ENCODE measurements at places on chromosomes 7 and 10.
A peak's percentile ranks its signal among the peaks of the same experiment; 100 is the strongest.

- peak; percentile 27 for DNase-seq
Observed at GRCh38 chr7:149414745-149415390, 46.0 kb downstream of the ZNF777 start.

DNA sequence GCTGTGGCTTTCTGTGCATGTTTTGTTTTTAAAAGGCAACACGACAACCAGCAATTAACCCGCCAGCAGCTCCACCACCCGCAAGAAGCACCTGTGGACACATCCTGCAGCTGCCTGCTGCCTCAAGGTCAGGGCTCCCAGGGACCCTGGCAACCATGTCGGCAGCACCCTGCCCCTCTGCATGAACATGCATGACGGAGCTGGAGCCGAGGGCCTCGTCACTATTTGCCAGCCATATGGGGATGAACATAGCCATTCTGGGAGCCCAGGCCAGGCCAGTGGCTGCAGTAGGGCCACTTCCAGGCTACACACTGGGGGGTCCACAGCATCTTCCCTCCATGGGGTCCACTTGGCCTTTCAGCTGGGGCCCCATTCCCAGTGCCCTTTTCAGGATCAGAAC is 52.9 kb downstream of the CAMK2B start:
- DNase-seq, result no peak

GRCh38 chr10:21076381-21076780 is 179.3 kb upstream of the NEBL start:
- DNase-seq, result no peak

- DNase-seq, result no peak
Observed at GRCh38 chr7:44161371-44161770, 20.2 kb upstream of the MYL7 start.

- DNase-seq, result no peak
Observed at GRCh38 chr10:61049386-61049785, 105.4 kb upstream of the RHOBTB1 start.

DNA sequence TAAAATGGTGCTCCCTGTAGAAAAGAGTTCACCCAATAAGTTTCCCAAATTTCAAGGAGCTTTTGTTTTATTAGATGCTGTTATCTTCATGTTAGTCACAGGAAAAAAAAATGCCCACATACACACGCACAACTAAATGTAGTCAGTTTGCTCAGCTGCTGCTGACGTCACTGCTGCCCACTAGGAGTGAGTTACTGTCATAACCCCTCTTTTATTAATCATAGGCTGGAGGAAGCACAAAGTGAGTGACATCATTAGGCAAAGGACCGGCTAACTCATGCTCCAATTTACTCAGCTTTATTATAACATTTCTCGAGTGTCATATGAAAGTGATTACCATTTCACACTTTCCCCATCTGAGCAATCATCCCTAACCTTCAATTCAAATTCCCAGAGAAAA is 6.7 kb upstream of the INHBA start:
- DNase-seq, result no peak

GRCh38 chr7:5397736-5398135 is 25.9 kb downstream of the TNRC18 start:
- DNase-seq, result no peak

GRCh38 chr10:124566222-124566888 is 104.7 kb downstream of the LHPP start:
- no peak for DNase-seq

DNA sequence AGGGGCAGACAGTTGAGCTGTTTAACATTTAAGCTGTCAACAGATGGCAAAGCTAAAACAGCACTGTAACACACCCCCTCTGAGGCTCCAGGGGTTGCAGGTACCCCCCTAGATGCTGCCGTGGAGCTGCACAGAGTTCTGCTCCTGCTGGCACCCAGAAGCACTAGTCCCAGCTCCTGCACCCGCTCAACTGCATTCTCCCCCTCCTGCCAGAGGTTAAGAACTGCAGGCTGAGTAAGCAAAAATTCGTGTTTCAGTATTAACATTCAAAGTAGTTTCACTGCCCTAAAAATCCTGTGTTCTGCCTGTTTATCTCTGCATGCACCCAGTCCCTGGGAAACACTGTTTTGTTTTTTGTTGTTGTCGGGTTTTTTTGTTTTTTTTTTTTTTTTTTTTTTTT is 790.8 kb upstream of the KCND2 start:
- DNase-seq, result no peak

GRCh38 chr7:128350708-128351295 is 7.1 kb upstream of the RBM28 start:
- no peak for DNase-seq

- no peak for DNase-seq
Observed at GRCh38 chr7:74138945-74139843, 35.0 kb upstream of the EIF4H start.

DNA sequence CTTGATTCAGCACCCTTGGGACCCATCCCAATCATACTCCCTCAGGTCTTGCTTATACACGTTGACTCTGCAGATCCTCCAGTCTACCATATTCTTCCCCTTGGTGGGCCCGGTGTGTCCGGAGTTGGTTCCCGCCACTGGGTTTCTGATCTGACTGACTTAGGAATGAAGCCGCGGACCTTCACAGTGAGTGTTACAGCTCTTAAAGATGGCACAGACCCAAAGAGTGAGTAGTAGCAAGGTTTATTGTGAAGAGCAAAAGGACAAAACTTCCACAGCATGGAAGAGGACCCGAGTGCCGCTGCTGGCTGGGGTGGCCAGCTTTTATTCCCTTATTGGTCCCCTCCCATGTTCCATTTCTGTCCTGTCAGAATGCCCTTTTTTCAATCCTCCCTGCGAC is 5.9 kb upstream of the GDF10 start:
- no peak for DNase-seq

- DNase-seq, result no peak
Observed at GRCh38 chr10:124027031-124027611, 66.3 kb downstream of the CHST15 start.

DNA sequence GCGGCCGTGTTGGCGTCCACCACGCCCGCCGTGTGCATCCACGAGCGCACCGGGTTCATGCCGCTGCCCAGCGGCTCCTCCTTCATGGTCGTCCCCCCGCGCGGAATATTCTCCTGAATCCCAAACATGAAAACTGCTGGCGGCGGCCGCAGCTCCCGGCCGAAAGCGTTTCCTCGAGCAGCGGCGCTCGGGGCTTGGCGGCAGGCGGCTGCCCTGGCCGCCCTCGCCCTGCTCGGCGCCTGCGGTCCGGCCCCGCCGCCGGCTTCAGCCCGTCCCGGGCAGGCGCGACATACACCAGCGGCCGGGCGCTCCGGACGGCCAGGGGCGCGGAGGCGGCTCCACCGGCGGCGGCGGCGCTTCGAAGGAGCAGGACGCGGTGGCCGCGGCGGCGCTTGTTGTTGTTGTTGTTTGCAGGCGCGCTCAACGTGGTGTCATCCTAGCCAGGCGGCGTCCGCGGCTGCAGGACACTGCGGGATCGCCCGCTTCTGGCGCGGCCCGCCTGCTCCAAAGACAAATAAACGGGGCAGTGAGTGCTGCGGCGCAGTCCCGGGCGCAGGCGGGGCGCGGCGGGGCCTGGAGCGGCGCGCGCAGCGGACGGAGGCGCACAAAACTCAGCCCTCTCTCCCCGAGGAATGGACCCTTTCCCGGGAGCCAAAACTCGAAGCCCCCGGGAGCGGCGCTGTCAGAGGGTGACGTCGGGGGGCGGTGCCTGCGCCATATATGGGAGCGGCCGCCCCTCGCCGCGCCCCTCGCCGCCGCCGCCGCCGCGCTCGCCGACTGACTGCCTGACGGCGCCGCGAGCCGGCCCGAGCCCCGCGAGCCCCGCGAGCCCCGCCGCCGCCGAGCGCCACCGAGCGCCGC is at the start of gene EBF3:
TSS of gene EBF3 (minus strand) at position 634 of the 861 bp plus-strand sequence. CDS start at position 128, 506 bp downstream.
- DNase-seq, result no peak

GRCh38 chr7:49635800-49636199 is 137.6 kb upstream of the VWC2 start:
- DNase-seq, result no peak

- DNase-seq, result no peak
Observed at GRCh38 chr10:78629773-78630172, 439.0 kb upstream of the ZMIZ1 start.

- no peak for DNase-seq
Observed at GRCh38 chr10:28811639-28812349, 134.5 kb downstream of the BAMBI start.

DNA sequence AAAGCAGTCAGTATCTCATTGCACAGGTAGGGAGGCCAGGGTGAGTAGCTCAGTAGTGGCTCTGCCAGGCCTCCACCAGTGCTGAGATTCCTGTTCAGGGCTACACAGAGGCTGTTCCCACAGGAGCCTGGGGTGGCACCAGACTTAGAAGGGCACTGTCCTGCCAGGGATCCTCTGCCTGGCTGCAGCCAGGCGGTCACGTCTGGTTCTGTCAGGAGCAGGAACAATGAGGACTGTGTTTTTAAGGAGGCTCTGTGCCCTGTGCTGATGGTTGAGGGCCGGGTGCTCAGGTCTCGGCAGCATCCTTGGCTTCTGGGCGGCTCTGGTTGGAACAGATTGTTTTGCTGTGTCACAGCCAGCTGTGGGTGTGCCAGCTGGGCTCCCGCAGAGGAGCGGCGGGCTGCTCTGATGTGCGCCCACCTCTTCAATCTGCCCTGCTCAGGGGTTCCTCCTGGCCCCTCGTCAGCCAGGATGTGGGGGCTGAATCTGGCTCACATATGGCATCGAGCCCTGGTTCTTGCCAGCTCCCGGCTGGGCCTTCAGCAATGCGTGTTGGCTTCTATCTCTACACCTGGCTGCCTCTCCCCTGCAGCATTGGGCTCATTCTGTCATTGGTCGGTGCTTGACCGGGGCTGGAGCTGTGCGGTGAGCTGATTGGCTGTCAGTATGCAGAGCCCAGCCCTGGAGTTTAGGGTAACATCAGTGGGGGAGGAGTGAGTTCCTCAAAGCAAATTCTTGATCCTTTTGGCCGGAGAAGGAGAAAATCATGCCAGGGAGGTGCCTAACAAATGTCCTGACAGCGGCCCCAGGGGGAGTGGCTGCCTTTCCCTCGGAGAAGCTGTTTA is 41.2 kb downstream of the TACR2 start:
- DNase-seq, result no peak

DNA sequence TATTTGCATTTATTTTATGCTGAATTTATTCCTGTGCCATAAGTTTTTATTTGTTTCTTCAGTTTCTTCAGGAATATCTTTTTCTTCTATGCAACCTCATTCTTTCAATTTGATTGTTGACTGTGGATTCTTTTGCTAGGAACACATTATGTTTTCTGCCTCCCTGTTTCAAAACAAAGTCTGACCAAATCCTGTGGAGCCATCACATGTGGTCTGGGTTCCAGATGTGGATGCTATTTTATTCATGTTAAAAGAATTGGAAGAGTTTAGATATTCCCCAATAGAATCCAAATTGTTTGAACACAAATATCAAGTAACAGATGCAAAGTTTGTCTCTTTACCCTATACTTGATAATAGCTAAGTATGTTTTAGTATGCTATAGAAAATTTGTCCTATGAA is 56.8 kb upstream of the LRRC17 start:
- DNase-seq, result no peak

- no peak for DNase-seq
Observed at GRCh38 chr10:69479240-69480067, 28.2 kb downstream of the TSPAN15 start.

- no peak for DNase-seq
Observed at GRCh38 chr10:13725594-13725993, 138.8 kb downstream of the PRPF18 start.

GRCh38 chr7:23020742-23021401 is 6.9 kb upstream of the HYCC1 start:
- DNase-seq, result no peak

DNA sequence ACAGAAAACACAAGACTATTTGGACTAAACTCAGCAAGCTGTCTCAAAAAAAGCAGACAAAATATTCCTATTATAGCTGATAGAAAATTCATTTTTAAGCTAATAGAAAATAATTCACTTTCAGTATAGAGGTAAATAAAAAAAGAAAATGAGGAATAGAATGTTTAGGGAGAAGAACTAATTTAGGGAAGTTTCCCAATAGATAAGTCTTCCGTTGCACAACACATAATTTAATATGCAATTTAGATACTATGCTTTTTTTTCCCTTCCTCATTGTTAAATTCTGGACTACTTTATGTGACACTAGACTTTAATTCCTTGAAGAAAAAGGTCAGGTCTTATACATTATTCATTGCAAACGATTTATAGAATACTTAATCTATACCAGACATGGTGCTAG is 10.3 kb downstream of the PNPLA8 start:
- DNase-seq, result no peak

- no peak for DNase-seq
Observed at GRCh38 chr7:131896165-131896863, 339.9 kb upstream of the PODXL start.

- DNase-seq, result no peak
Observed at GRCh38 chr7:144487901-144488300, 84.4 kb upstream of the NOBOX start.

DNA sequence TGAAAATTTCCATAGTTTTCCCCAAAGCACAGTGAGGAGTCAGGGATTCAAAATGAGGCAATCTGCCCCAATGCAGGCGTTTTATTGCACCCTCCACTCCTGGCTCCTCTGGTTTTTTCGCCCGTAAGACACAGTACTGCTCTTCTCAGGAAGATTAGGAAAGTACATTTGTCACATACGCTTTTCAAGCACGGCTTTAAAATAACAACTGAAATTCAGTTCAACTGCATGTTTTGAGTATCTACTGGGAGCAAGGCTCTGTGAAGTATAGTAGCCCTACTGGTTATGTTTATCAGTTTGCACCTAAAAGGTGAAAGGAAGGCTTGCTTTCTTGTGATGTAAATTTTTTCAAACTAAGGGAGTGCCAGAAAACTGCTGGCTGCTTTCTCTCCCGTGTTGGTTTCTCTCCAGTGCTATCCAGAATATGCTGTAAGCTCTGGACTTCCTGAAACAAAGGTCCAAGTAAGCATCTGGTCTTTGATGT is 1.9 kb upstream of the SGMS1 start:
- no peak for DNase-seq
